ENCODE measurements at places on chromosomes 4 and X.

DNA sequence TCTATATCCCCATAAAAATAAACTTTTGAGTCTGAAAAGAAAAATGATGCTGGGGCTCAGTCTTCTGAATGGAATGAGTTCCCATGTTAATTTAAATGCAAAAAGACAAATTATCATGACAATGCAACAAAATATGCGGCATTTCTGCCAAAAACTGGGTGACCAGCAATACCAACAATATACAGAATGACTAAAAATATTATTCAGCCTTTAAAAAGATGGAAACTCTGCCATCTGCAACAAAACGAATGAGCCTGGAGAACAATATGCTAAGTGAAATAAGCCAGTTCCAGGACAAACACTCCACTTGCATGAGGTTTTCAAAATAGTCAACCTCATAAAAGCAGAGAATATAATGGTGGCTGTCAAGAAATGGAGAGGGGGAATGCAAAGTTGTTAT lies 558.5 kb downstream of the IL15 start:
- peak; percentile 7 for DNase-seq

DNA sequence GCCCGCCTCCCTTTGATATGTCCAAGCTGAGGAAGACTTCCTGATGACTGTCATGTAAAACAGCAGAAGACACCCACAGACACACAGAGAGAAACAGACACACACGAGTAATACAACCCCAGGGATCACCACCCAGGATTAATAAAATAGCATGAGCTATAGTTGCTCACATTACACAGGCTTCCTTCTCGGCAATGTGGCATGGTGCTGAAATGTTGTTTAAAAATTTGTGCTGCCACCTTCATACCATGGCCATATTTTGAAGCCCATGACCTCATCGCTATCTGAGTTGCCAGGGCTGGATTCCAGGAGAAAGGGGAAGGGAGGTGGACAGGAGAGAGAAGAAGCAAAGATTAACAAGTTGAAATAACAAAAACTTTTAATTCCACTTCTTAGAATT lies 111.7 kb downstream of the SYNPO2 start:
- no peak for DNase-seq

- no peak for DNase-seq
Measured at GRCh38 chr4:55364691-55365344, 18.8 kb downstream of the SRD5A3 start.

DNA sequence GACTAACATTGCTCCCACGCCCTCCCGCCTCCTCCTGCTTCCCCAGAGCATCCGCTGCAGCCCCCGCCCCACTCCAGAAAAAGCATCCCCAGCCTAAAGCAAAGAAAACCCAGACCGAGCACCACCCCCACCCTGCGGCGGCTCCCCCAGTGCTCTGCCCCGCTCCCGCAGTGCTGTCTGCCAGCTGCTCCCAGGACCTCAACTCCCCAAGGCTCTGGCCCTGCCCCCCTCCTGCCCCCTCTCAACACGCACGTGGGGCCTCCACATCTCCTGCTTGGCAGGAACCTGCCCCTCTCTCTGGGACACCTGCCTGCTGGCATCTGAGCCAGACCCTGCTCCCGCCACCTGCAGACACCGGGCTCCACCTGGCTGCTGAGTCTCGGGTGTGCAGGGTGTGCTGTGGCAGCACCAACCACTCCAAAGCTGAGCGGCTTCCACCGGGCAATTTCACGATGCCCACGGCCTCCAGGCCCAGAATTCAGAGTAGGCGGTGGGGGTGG lies 79.4 kb downstream of the FAM53A start:
- DNase-seq, result no peak

- no peak for DNase-seq
Measured at GRCh38 chrX:24498181-24498580, 33.1 kb downstream of the PDK3 start.

DNA sequence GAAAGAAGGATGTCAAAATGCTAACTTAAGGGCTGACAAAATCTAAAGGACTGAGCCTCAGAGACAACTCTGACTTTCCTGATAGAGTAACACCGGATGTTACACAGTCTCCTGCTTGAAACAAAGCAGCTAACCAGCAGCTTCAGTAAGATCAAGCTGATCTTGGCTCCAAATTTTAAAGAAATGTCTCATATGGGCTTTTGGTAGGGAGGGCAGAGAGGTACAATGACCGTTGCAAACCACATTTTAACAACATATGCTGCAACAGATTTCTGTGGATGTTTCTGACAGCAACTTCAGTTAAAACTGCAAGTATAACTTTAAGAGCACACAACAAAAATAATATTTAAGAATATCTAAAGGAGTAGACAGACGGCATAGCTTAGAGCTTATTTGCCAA lies 9.1 kb downstream of the RPGR start:
- peak; percentile 8 for DNase-seq

GRCh38 chr4:88802585-88803286 lies 105.1 kb upstream of the NAP1L5 start:
- peak; percentile 42 for DNase-seq

- peak; percentile 16 for DNase-seq
Measured at GRCh38 chrX:53047228-53047627, 1.4 kb upstream of the GPR173 start.

- DNase-seq, result no peak
Measured at GRCh38 chrX:11347300-11347699, 54.1 kb downstream of the AMELX start.

DNA sequence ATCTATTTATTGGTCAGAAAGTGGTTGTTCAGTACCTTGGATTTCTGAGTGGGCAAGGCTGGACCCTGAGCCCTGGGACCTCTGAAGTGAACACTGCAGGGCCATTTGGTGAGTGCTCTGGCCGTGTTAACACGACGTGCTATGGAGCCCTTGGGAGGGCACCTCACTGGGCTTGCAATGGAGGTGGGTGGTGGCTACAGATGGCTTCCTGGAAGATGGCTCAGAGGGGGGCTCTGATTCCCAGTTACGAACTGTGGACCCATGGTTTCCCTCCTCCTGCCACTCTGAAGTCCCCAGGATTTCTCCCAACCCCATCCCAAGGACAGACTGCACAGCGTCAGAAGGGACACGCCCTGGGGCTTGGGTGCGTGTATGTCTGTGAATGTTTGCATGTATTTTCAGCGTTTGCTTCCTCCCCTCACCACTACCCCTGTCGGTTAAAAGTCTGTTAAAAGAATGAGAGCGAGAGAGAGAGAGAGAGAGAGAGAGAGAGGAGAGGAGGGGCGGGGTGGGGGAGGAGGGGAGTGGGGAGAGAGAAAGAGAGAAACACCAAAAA lies 3.7 kb upstream of the RHOH start:
- DNase-seq, result no peak
